ENCODE measurements at places on chromosomes 7 and 10.
A peak's percentile ranks its signal among the peaks of the same experiment; 100 is the strongest.

- no peak for DNase-seq
Observed at GRCh38 chr7:104231054-104232046, 23.5 kb upstream of the ORC5 start.

GRCh38 chr10:8037199-8037801 lies 17.2 kb upstream of the GATA3 start:
- no peak for DNase-seq

- no peak for DNase-seq
Observed at GRCh38 chr10:117778241-117778640, 235.7 kb downstream of the EMX2 start.

DNA sequence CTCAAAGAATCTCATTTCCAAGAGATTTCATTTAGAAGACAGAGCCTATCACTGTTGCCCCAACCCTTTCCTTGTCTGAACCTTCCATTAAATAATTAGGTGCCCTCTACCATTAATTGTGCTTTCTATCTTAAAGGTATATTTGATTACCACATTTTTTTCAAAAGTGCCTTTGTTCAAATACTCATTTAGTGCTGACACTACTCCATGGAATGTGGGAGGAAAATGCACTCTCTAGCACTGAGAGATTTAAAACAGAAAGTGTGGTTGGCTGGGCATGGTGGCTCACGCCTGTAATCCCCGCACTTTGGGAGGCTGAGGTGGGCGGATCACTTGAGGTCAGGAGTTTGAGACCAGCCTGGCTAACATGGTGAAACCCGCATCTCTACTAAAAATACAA lies 119.8 kb downstream of the CACNA2D1 start:
- DNase-seq: no peak

DNA sequence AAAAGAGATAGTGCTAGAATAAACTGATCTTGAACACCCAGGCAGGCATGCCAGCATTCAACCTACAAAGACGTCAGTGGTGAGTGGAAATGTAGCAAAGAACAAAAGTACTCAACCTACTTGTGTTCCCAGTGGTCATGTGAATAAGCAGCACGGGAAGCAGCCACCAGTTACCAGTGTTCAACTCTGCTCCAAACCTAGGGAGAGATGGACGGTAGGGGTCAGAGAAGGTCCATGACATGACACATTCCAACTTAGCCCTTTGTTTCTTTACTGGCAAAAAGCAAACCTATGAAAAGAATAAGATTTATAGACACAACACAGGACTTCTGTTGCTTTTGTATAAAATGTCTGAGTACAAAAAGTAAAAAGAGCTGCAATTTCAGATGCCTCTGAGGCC lies 511.4 kb downstream of the XPNPEP1 start:
- no peak for DNase-seq

GRCh38 chr7:19621740-19622139 lies 87.1 kb downstream of the POLR1F start:
- DNase-seq: no peak

- DNase-seq: no peak
Observed at GRCh38 chr10:129169115-129169514, 297.9 kb upstream of the MGMT start.

DNA sequence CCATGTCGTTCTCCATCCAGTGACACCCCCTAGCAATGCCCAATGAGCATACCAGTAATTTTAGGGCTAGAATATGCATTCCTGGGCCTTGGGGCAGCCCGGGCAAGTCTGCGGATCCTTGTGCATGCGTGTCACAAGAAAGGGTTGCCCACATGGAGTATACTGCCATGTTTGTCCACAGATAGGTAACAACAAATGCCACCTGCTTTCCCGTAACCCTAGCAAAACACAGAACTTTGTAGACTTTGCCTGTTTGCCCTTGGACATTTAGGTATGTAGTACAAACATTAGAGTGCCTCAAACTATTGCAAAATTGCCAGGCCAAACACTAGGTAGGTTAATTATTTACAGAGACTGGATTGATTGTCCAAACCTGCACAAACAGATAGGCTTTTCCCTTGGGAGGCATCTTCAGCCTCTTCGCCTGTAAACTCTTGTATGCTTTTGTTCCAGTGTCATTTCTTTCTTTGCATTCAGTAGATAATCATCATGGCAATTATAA lies 117.0 kb downstream of the ADCY1 start:
- no peak for DNase-seq

DNA sequence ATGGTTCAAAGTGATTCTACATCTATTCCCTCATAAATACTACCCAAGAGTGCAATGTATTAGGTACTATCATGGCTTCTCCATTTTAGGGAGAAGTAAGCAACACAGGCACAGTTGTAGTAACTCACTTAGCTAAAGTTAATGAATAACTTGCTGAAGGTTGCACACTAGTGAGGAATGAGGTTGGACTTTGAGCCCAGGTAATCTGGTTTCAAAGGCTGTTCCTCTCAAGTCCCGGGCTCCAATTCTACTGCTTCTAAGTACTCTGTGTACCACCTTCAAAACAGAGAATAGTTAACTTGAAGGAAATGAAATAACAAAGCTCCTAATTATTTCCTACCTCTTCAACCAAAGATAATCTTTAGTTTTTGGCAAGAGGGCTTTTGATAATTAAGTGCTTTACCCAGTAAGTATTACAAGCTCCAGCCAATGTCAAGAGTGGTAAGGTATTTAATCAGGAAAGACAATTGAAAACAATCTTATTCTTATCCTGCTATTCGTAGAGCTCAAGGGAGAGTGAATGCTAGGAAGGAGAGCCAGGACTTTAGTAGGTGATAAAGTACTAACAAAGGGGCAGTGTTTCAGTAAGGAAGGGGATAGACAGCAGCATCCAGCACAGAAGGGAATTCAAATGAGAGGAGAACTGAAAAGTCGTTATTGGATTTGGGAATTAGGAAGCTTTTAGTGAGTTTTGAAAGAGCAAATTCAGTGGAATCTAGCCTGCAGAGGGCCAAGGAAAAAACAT lies 158.2 kb upstream of the PTPRZ1 start:
- no peak for DNase-seq

GRCh38 chr7:95046494-95047240 lies 139.3 kb downstream of the PPP1R9A start:
- DNase-seq: no peak

- peak; percentile 56 for DNase-seq
Observed at GRCh38 chr7:128963327-128963757, 25.6 kb downstream of the IRF5 start.

GRCh38 chr7:1400371-1400770 lies 58.9 kb downstream of the MICALL2 start:
- DNase-seq: no peak

DNA sequence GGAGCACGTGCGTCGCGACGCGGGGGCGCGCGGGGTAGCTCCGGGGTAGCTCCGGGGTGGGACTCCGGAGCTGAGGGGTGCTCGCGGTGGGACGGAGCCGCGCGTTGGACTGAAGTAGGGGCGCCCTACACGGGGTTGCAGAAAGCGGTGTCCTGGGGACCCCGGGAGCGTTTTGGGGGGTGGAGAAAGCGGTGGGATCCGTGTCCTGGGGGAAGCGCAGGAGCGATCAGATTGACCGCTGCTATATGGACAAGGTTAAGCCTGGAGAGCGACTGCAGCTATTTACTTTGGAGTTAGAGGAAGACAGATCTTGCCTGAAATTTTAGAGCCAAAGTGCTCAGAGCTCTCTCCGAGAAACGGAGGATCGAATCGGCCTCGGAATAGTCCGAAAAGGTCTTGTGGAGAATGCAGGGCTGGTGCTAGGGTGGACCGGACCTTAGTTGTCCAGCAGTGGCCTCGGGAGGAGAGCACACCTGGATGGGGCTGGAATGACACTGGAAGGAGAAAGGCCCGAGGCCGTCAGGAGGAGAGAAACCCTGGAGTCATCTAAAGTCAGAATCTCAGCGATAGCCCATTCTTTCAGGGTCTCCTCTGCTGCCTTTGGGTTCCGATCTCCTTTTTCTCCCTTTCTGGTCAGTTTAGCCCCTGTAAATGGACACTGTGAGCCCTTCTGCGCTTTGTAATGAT lies 564 bp downstream of the PDSS1 start:
- no peak for DNase-seq
